ENCODE measurements at places on chromosomes 2 and 18. TPM values are rescaled to one million over a fixed set of nuclear protein-coding genes. Genes with fewer than 3 reads are reported as not detected.

DNA sequence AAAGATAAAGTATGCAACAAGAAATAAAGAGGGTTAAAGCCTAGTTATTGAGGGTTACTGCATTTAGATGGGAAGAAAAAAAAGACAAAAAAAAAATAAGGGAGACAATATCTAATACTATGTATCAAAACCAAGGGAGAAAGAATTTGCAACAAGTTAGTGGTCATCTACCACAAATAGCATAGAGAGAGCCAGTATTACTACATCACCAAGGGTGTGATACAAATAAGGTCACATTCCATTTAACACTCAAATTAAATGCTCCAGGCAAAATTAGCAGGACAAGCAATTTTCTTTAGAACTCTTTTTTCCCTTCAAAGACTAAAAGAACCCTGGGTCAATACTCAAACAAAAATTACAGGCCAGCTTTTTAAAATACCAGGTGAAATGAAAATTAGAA lies 115.1 kb upstream of the GULP1 start:
- no peak for DNase-seq

DNA sequence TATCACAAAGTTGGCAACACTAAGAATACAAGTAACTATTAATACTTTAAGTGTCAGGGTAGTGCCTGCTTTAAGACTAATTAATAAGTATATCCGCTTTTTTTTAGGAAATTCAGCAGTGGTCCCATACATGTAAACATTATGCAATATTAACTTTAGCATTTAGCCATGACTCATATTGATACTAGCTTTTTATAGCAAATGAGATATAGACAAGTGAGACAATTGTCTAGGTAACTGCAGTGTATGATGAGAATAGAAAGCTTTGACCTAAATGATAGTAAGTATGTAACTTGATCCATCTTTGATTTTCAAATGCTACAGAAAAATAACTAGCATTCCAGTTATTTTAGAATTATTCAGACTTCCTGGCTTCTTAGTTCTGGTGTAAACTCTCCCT lies 27.4 kb upstream of the VRK2 start:
- DNase-seq, result no peak

DNA sequence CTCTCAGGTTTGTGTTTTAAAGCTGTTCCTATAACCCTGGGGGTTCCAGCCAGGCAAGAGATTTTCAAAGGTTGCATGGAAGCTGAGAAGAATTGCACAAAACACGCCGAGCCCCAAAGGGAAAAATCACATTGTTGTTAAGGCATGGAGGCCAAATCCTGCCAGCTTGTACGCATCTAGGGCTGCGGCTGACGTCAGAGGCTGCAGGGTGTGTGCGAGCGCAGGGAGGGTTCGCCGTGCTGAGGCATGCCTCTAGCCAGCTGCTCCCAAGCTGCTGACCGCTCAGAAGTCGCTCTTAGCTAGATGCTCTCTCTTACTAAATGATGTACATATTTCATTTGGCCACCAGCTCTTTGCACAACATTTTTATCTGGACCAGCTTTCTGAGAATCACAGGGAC lies 191.8 kb downstream of the LPIN1 start:
- no peak for DNase-seq

DNA sequence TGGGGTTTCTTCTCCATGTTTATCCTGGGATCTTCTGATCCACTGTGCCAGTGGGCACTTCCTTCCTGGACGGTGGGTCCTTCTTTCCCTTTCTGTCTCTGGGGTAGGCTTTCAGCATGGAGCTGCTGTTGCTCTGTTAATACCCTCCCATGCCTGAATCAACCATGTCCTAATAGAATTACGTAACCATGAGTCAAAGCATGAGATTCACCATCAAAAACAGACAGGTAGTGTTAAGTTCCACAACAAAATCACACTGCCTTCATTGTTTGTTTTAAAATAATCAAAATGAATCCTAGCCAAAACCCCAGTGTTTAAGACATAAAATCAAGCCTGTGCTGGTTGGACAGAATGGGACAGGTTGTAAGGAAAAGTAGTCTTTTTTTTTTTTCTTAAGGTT lies 37.5 kb downstream of the GNAL start:
- no peak for DNase-seq

The FMNL2 gene
- total RNA-seq, result 81.1 TPM

DNA sequence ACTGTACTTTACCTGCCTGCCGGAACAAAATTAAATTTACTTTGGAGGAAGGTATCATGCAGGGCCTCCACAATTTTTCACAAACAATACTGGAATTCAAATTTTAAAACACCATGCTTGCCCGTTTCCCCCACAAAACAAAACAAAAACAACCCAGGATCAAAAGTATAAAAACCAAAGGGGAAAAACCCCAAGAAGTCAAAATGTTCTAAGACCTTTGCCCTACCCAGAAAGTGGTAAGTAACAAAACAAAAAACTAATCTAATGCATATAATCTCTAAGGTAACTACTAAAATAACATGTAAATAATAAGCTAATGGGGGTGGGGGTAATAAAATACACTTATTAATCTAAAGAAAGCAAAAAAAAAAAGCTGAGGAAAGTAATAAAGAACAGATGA lies 60.5 kb downstream of the CUL3 start:
- DNase-seq, result no peak

The SLC4A5 gene
- 1.2 TPM for total RNA-seq

The POU3F3 gene
- total RNA-seq, result 20.5 TPM

- DNase-seq, result no peak
Measured at GRCh38 chr2:7269106-7269643, 352.0 kb downstream of the RNF144A start.

GRCh38 chr2:240160291-240161086 lies 20.0 kb upstream of the OTOS start:
- DNase-seq, result no peak

DNA sequence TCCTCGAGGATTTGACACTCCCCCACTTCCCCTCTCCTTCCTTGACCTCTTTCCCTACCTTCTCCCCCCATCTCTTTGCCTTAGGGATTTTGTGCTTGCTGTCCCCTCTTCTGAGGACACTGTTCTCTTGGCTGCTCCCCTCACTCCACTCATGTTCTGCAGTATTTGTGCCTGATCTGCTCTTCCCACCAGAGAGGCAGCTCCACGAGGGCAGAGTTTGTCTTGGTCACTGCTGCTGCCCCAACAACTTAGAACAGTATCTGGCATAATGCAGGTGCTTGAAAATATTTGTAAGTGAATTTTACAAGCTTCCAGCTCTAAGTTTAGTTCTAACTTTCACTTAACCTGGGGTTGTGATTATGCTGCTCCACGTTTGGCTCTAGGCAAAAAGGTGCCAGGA lies 10.0 kb upstream of the WIPF1 start:
- DNase-seq, result no peak
